Activated CD4-positive, alpha-beta memory T cell treated with anti-CD3 and anti-CD28 coated beads for 36 hours (primary cell): ENCODE measurements at places on chromosomes 2 and 18.

GRCh38 chr18:35728676-35729075, 147.1 kb downstream of the GALNT1 start:
- no peak for DNase-seq
- no peak overlapping the region for H3K27ac ChIP-seq
- H3K4me1 ChIP-seq, result no peaks in the 10 kb centered on the region
- peaks cover 12% of the 10 kb centered on the region for H3K27me3 ChIP-seq

DNA sequence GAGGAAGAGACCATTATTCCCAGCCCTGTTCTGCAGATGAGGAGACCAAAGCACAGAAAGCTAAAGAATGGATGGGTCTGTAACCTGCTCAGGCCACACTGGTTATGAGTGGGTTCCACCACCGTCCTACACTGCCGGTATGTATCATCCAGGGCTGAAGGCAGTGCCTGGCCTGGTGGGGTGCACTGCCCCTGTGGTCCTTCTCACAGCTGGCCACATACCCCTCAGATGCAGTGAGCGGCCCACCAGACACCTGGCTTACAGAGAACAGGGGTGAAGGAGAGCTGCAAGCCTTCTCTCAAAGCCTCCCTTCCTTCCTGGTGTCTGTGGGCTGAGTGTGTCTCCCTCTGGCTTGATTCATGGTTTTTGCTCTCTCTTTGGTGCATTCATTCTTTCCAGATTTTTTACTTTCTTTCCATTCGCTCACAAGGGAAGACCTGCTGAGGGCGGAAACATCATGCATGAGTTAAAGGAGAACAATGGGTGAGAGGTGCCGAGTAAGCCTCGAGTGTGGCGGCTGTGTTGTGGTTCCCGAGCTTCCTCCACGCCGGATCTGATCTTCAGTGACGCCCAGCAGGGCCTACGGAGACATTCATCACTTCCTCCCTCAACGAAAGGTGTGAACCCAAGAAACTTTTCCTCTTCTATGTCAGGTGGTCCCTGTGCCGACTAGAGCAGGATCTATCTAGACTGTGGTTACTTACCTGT, 62.1 kb upstream of the REL start:
- H3K27me3 ChIP-seq, result no peaks in the 10 kb centered on the region
- peak overlapping the region; percentile 97 for H3K27ac ChIP-seq
- peak overlapping the region; percentile 72 for H3K4me3 ChIP-seq
- peaks cover 46% of the 10 kb centered on the region for H3K4me1 ChIP-seq
- peak; percentile 92 for DNase-seq

- H3K4me3 ChIP-seq, result no peak overlapping the region
- H3K27ac ChIP-seq, result no peak overlapping the region
- peak; percentile 33 for DNase-seq
- peaks cover 17% of the 10 kb centered on the region for H3K4me1 ChIP-seq
- H3K36me3 ChIP-seq, result no peaks in the 10 kb centered on the region
- no peaks in the 10 kb centered on the region for H3K27me3 ChIP-seq
These were observed 39.2 kb downstream of the GRHL1 start for GRCh38 chr2:9990736-9991135.

GRCh38 chr2:83068714-83069113, 1390.4 kb downstream of the SUCLG1 start:
- no peaks in the 10 kb centered on the region for H3K36me3 ChIP-seq
- H3K4me1 ChIP-seq, result no peaks in the 10 kb centered on the region
- no peak for DNase-seq
- H3K27me3 ChIP-seq, result no peaks in the 10 kb centered on the region
- H3K4me3 ChIP-seq, result no peak overlapping the region

DNA sequence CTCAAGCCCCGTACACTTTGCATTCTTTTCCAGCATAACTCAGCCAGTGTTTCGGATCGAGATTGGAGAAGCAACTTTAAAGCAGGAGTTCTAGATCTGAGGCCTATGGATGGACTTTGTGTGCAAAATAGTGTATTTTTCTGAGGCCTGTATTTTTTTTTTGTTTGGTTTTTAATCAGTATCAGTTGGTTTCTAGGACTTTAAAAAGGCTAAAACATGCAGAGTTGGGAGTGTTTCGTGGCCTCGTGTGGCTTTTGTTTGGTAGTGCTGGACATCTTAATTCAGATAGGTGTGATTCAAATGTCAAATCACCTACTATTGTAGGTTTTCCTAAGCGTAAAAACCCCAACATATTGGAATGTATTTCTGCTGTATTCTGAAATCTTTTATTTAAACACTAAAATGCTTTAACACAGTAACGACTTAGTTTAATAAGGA, 282 bp upstream of the PUS10 start:
- peak overlapping the region; percentile 96 for H3K27ac ChIP-seq
- H3K4me1 ChIP-seq, result peaks cover 30% of the 10 kb centered on the region

- H3K4me1 ChIP-seq, result peaks cover 20% of the 10 kb centered on the region
- H3K27ac ChIP-seq, result no peak overlapping the region
- peak; percentile 6 for DNase-seq
- peaks cover 12% of the 10 kb centered on the region for H3K36me3 ChIP-seq
- H3K4me3 ChIP-seq, result no peak overlapping the region
These were observed 39.8 kb upstream of the DNMT3A start for GRCh38 chr2:25381502-25381901.
